ENCODE measurements at places on chromosomes 12 and 14. TPM values are rescaled to one million over a fixed set of nuclear protein-coding genes. Genes with fewer than 3 reads are reported as not detected.

Gene MEG3
- 371 TPM for total RNA-seq

Gene RD3L
- 12.0 TPM for total RNA-seq

Gene GPR65
- total RNA-seq, result 0.66 TPM

Gene TAS2R7
- not detected for total RNA-seq

Gene TAS2R10
- 5.8 TPM for total RNA-seq

Gene SLC38A4
- 0.88 TPM for total RNA-seq

Gene STAT6
- total RNA-seq, result 49.9 TPM
